Thoracic aorta (tissue), 2 donors: ENCODE measurements at places on chromosomes 2 and 18.

- no peak for DNase-seq
Observed at GRCh38 chr2:2026252-2026831, 282.0 kb upstream of the PXDN start.

GRCh38 chr2:119821266-119821665 is 61.5 kb downstream of the PTPN4 start:
- no peak for DNase-seq

- no peak for DNase-seq
Observed at GRCh38 chr2:217482056-217482710, 520.6 kb downstream of the TNS1 start.

DNA sequence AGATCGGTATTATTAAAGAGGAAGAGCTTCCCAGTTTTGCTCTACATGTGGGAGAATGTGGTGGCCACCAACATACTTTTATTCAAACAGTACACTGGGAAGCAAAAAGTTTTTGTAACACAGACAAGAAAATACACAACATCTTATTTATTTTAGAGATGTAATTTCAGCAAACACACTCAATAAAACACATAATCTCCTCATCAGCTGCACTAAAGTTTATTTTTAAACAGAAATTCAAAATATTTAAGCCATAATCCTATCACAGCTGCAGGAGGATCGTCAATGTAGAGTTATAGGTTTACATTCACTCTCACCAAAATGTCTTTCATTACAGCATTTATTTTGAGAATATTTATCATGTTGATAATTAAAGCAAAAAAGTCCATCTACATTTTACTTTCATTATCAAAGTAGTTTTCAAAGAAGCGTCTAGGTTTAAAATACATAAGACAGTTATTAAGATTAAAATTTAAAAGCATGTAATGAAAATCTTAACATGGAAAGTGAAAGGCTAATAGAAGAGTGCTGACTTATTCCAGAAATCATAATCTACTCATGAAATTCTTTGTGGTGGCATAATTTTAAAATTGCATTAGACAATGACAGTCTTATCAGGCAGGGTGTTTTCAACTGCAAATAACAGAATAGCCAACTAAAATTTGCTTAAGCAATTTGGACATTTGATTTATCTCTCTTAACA is 61.0 kb downstream of the ANKRD44 start:
- no peak for DNase-seq

- no peak for DNase-seq
Observed at GRCh38 chr2:45794134-45794617, 142.7 kb downstream of the PRKCE start.

- DNase-seq: no peak
Observed at GRCh38 chr2:99489063-99489760, 605 bp downstream of the REV1 start.

GRCh38 chr18:62935994-62936393 is 220.7 kb downstream of the PHLPP1 start:
- no peak for DNase-seq
